Central memory CD8-positive, alpha-beta T cell (primary cell): ENCODE measurements at places on chromosomes 3 and 15.

DNA sequence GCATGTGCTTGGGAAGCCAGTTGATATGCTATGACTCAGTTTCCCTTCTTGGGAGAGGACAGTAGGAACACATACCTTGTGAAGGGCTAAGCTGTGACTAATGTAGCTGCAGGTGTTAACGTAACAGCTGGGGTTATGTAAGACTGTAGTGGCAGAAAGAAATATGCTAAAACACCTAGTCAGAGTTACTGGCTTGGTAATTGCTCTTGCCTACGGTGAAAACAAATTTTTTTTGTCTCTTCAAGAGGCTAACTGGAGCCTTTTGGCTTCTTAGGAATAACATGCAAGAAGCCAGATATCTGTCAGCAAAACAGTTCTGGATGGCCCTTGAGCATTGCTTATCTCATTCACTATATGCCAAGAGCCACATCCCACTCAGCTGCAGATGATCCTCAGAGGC lies 1.4 kb downstream of the MAPKBP1 start:
- DNase-seq: no peak
- peak overlapping the region; percentile 95 for H3K4me3 ChIP-seq
- no peaks in the 10 kb centered on the region for H3K27me3 ChIP-seq
- peaks cover 14% of the 10 kb centered on the region for H3K36me3 ChIP-seq
- peaks cover 75% of the 10 kb centered on the region for H3K4me1 ChIP-seq

- peak overlapping the region; percentile 76 for H3K4me3 ChIP-seq
- peak; percentile 44 for DNase-seq
- H3K36me3 ChIP-seq: peaks cover 2% of the 10 kb centered on the region
- H3K27ac ChIP-seq: peak overlapping the region; percentile 91
Observed at GRCh38 chr3:196274585-196274984, 12.9 kb downstream of the PCYT1A start.

GRCh38 chr3:50445919-50446318 lies 57.5 kb downstream of the CACNA2D2 start:
- no peak overlapping the region for H3K27ac ChIP-seq
- peaks cover 3% of the 10 kb centered on the region for H3K36me3 ChIP-seq
- H3K4me1 ChIP-seq: peaks cover 40% of the 10 kb centered on the region
- DNase-seq: no peak
- no peak overlapping the region for H3K4me3 ChIP-seq

GRCh38 chr3:138399766-138400165 lies 34.6 kb upstream of the ESYT3 start:
- no peaks in the 10 kb centered on the region for H3K4me1 ChIP-seq
- no peak overlapping the region for H3K27ac ChIP-seq
- peaks cover 38% of the 10 kb centered on the region for H3K27me3 ChIP-seq
- no peak overlapping the region for H3K4me3 ChIP-seq
- DNase-seq: no peak

DNA sequence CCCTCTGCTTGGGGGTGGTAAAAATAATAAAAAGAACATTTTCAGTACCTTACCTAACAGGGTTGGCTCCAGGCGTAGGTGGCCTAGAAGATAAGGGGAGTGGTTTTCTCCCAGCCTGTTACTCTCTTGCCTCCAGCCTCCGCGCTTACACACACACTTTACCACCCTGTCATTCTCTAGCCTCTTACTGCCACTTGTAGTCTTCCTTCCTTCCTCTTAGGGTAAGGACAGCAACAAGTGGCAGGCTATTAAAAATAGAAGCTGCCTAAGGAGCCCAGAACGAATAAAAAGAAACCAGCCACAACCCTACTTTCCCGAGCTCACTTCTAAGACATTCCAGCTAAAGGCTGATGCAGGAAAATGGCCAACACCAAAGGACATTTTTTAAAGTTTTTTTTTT lies 9.6 kb upstream of the LIPH start:
- DNase-seq: no peak
- no peak overlapping the region for H3K27ac ChIP-seq
- peaks cover 3% of the 10 kb centered on the region for H3K36me3 ChIP-seq
- H3K4me1 ChIP-seq: peaks cover 11% of the 10 kb centered on the region
- H3K27me3 ChIP-seq: peaks cover 35% of the 10 kb centered on the region

DNA sequence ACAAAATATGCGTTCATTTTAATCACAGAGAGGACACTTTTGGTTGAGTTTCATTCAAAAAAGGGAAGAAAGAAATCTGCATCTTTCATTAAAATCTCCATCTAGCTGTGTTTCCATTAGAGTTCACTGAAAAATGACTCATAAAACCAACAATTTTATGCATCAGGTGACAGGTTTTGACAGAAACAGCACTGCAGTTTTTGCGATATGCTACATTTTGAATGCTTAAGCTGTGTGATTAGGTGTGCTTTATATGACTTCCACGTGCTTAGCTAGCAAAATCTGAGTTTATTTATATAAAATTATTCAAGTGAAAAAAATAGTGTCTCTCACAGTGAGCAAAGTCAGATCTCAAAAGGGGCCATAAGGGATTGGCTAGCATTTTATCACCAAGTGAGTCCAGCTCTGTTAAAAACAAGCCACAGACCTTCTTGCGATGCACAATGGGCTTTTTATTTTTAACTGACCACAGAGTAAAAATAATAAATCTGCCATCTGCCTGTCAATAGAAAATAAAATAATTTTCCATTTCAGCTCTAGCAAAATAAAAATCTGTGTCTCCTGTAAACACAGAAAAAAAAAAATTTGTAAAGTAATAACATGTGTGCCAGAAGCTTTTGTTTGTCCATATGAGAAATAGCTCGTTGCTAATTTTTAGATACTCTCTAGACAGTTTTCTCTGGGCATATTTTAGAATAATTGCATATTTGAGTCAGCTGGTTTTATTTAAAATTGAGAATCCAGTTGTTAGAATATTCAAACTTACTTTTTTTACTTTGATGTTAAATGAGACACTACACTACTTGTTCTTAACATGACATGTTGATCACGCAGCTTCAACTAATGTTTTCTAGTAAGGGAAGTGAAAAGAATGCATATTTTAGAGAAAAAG lies 409.8 kb downstream of the ROBO2 start:
- DNase-seq: no peak
- H3K27me3 ChIP-seq: no peaks in the 10 kb centered on the region
- no peak overlapping the region for H3K4me3 ChIP-seq
- no peaks in the 10 kb centered on the region for H3K4me1 ChIP-seq
- H3K27ac ChIP-seq: no peak overlapping the region
- no peaks in the 10 kb centered on the region for H3K36me3 ChIP-seq

- no peaks in the 10 kb centered on the region for H3K36me3 ChIP-seq
- no peaks in the 10 kb centered on the region for H3K4me1 ChIP-seq
- no peak overlapping the region for H3K27ac ChIP-seq
- H3K4me3 ChIP-seq: no peak overlapping the region
Observed at GRCh38 chr3:168467115-168467714, 371.5 kb upstream of the GOLIM4 start.

DNA sequence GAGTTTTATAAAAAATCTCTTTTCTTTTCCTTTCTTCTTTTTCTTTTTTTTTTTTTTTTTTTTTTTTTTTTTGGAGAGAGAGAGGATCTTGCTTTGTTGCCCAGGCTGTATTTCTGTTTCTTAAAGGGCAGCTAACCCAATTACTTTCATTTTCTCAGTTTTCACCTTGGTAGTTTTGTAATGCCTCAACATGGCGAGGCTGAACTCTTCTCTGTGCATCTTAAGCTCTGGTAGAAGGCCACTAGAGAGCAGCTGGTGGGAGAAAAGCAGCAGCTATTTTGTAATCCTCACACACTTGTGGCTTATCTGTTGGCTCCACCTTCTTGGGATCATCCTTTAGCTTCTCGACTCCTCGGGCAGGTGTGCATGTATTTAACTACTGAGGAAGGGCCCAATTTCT lies 152.2 kb upstream of the MEIS2 start:
- H3K36me3 ChIP-seq: no peaks in the 10 kb centered on the region
- no peaks in the 10 kb centered on the region for H3K27me3 ChIP-seq
- H3K27ac ChIP-seq: no peak overlapping the region

- H3K36me3 ChIP-seq: no peaks in the 10 kb centered on the region
- no peak overlapping the region for H3K27ac ChIP-seq
- peaks cover 9% of the 10 kb centered on the region for H3K27me3 ChIP-seq
Observed at GRCh38 chr3:28036599-28037575, 204.5 kb upstream of the CMC1 start.

GRCh38 chr15:27235681-27236080 lies 264.7 kb downstream of the GABRG3 start:
- H3K4me3 ChIP-seq: no peak overlapping the region
- no peak for DNase-seq
- H3K36me3 ChIP-seq: no peaks in the 10 kb centered on the region
- H3K27ac ChIP-seq: no peak overlapping the region
- H3K27me3 ChIP-seq: no peaks in the 10 kb centered on the region

DNA sequence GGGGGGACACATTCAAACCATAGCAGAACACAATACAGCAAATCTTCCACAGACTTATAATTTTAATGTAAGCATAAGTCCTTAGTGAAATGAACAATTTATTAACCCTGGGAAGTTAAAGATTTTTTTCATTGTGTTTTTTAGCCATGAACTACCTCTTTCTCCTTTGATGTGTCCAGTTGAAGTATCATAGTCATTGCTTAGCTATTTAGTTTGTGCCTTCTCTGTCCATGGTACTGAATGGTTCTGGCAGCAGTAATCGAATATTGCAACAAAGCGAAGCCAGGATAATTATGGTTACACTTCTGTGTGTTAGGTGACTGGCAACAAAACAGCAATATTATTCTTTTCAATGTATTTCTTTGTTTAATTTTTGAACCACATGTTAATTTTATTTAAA lies 403.0 kb upstream of the ONECUT1 start:
- no peak overlapping the region for H3K4me3 ChIP-seq
- no peak for DNase-seq
- H3K27me3 ChIP-seq: no peaks in the 10 kb centered on the region
- H3K27ac ChIP-seq: no peak overlapping the region
- no peaks in the 10 kb centered on the region for H3K36me3 ChIP-seq

- H3K4me1 ChIP-seq: no peaks in the 10 kb centered on the region
- no peak overlapping the region for H3K27ac ChIP-seq
- H3K27me3 ChIP-seq: no peaks in the 10 kb centered on the region
- DNase-seq: no peak
- no peak overlapping the region for H3K4me3 ChIP-seq
- H3K36me3 ChIP-seq: no peaks in the 10 kb centered on the region
Observed at GRCh38 chr3:172021164-172021563, 18.2 kb upstream of the FNDC3B start.

DNA sequence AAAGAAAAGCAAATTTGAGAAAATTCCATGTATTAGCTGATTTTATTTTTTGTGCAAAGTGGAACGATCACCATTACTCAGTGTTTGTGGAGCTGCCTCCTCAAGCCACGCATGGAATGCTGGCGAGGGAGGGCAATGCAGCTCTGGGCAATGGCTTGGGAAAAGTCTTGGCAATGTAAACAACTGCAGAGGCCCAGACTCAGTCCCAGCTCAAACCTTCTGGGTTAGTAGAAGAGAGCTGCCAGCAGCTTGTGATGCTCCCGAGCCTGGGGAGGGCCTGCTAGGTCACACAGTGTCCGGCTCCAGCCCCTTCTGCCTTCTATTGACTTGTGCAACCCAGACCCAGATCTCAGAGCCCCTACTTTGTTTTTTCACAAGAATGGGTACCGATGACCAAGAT lies 4.3 kb downstream of the EPHB1 start:
- no peak overlapping the region for H3K4me3 ChIP-seq
- H3K27ac ChIP-seq: no peak overlapping the region
- no peak for DNase-seq
- peaks cover 11% of the 10 kb centered on the region for H3K4me1 ChIP-seq

GRCh38 chr15:70463453-70463834 lies 299.9 kb downstream of the UACA start:
- H3K36me3 ChIP-seq: peaks cover 1% of the 10 kb centered on the region
- no peak overlapping the region for H3K27ac ChIP-seq
- peaks cover 15% of the 10 kb centered on the region for H3K4me1 ChIP-seq
- no peak overlapping the region for H3K4me3 ChIP-seq
